Astrocyte (in vitro differentiated cells and primary cell): ENCODE measurements at places on chromosomes 7 and 10.
A peak's percentile ranks its signal among the peaks of the same experiment; 100 is the strongest.

DNA sequence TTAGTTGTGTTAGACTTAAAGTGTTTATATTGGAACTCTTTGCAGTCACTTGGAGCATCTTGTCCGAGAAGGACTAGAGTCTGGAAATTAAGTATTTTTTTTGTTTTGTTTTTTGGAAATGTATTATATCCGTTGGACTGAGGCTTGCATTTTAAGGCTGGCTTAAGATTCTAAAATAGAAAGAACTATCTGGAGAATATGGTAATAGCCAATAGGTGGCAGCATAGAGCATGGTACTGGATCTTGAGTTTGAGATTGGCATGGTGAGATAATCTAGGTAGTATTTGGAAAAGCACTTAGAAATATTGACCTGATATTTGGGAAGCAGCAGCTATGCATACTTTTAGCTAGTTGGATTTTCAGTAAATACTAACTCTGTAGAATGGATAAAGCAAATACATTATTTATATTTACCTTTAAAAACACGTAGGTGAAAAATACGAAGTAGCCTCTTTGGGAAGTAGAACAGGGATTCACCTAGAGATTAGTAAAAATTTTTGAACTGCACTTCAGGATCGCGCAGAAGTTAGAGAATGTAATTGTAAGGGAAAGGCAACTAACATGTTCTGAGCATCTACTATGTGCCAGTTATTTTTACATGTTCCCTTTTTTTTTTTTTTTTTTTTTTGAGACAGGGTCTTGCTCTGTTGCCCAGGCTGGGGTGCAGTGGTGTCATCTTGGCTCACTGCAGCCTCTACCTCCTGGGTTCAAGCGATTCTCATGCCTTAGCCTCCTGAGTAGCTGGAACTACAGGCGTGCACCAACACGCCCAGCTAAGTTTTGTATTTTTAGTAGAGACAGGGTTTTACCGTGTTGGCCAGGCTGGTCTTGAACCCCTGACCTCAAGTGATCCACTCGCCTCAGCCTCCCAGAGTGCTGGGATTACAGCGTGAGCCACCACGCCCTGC lies 78.6 kb downstream of the LCOR start:
- DNase-seq = no peak

DNA sequence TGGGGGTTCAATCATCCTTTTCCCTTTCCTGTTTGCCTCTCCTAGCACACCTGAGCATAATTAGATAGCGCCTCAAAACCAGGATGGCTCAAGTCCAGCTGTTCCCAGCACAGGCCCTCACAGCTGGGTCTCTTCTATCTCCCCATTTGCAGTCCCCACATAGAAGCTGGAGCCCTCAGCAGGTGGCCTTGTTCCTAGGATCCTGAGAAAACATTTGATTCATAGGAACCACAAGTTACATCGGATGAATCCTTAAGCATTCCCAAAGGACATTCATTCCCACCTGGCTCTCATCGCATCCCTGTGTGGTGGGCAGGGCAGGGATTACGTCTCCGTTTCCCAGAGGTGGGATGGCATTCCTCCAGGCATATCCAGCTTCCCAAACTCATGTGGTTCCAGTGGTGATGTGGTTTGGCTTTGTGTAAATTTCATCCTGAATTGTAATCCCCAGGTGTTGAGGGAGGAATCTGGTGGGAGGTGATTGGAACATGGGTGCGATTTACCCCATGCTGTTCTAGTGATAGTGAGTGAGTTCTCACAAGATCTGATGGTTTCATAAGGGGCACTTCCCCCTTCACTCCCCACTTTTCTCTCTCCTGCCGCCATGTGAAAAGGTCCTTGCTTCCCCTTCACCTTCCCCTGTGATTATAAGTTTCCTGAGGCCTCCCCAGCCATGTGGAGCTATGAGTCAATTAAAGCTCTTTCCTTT lies 49.8 kb upstream of the LEP start:
- no peak for DNase-seq

DNA sequence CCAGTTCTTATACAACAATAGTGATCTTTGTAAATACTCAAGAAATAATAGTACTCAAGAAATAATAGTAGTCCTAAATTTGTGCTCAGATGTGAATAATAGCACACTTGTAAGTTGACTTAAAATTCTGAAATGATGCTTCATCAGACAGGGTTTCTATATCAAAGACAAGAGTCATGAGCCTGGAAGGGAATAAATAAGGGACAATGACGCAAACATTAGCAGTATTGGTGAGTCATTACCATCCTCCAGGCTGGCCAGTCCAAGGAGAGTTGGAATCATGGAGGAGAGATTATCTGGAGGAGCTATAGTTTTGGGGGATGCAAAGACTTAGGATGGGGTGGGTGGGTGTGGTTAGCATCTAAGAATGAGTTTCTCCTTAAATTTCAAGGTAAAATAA lies 6.1 kb upstream of the SH3PXD2A start:
- DNase-seq = peak; percentile 70

- DNase-seq = no peak
These were observed 90.1 kb upstream of the DNAAF5 start for GRCh38 chr7:636396-636795.

- DNase-seq = no peak
These were observed 25.8 kb upstream of the GPR37 start for GRCh38 chr7:124791426-124791825.

GRCh38 chr7:81457852-81458522 lies 311.9 kb downstream of the HGF start:
- DNase-seq = peak; percentile 35

DNA sequence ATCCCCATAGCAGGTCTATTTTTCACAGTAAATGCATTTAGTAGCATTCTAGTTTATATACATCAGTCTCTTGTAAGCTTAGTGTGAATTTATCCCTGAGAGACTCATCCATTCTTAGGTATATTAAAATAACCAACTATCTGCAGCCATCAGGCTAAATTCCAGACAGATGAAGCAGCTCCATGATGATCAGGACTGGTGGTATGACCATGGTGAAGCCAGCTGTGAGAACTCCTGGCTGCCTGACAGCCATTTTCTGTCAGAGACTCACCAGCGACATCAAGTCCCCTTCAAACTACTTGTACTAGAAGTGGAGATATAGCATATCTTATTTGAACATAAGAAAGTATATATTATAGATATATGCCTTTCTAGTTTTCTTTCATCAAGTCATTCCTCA lies 70.3 kb upstream of the GSDME start:
- peak; percentile 78 for DNase-seq

- DNase-seq = no peak
These were observed 66.7 kb upstream of the ZNF32 start for GRCh38 chr10:43715334-43715733.

DNA sequence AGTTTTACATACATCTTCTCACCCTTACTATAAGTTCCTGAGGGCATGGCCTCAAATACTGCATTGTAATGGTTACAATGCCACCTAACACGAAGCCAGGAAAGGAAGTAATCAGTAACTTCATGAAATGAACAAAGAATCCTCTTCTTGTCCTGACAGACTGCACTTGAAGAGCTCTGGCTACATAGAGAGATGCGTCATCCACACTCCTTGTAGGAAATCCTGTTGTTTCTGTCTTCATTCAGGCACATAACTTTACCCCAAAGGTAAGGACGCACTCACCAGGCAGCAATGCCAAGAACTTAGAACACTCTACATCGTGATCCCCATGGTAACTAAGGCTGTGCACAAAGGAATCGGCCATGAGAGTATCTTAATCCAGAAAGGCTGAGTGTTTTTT lies 80.3 kb upstream of the ARID5B start:
- peak; percentile 80 for DNase-seq

DNA sequence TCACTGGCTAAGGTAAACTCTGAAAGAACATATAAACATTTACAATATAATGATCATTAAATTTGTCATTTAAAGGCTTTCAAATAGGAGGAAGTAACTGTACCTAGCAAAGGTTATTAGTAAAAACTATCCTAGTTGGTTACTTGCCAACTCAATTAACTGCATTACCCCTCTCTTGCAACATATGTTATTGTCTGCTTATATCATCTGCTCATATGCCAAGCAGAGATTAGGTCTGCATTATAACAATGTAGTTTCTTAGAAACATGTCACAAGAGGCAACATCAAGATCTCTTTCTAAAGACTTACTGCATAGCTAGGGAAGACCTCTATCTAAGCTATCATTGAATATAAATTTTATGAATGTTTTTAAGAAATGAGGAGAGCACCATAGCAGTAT lies 132.5 kb downstream of the RELN start:
- no peak for DNase-seq

DNA sequence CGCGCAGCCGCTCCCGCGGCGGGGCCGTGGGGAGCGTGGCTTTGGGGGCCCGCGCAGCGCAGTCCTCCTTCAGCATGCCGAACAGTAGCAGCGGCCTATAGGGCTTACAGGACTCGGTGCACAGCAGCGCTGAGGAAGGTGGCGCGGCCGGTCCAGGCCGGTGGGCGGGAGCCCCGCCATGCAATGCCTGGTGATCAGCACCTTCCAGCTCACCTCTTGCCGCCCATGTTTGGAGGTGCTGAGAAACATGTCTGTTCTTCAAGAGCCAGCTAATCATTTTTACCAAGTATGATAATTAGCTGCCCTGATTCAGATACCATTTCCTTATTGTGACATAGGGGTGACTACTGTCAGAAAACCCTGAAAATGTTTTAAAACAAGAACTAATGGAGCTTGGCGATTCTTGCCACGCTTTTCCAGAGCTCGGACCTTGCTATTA lies 33.5 kb upstream of the SFTPD start:
- no peak for DNase-seq

- DNase-seq = no peak
These were observed 214.3 kb downstream of the NEBL start for GRCh38 chr10:20682782-20683181.

- DNase-seq = no peak
These were observed 34.6 kb downstream of the KCNMA1 start for GRCh38 chr10:77602913-77603533.

DNA sequence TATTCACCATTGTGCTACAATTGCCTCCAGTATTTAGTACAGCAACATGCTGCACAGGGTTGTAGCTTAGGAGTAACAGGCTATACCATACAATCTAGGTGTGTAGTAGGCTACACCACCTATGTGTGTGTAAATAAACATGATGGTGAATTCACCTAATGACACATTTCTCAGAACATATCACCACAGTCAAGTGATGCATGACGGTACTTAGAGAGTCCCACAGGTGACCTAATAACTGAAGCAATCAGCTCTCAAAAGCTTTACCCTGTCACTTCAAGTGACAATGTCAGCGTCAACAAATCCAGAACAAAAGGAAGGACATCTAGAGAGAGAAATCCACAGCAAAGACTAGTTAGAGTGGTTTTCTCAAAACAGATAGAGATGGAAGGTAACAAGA lies 38.8 kb downstream of the CCNJ start:
- no peak for DNase-seq

- DNase-seq = peak; percentile 43
These were observed 625.7 kb upstream of the ANKRD30A start for GRCh38 chr10:36499693-36500092.

- DNase-seq = no peak
These were observed 68.4 kb downstream of the PPP1R3C start for GRCh38 chr10:91564508-91564907.

- DNase-seq = peak; percentile 61
These were observed 63.9 kb downstream of the PPP1R9A start for GRCh38 chr7:94971051-94971867.

DNA sequence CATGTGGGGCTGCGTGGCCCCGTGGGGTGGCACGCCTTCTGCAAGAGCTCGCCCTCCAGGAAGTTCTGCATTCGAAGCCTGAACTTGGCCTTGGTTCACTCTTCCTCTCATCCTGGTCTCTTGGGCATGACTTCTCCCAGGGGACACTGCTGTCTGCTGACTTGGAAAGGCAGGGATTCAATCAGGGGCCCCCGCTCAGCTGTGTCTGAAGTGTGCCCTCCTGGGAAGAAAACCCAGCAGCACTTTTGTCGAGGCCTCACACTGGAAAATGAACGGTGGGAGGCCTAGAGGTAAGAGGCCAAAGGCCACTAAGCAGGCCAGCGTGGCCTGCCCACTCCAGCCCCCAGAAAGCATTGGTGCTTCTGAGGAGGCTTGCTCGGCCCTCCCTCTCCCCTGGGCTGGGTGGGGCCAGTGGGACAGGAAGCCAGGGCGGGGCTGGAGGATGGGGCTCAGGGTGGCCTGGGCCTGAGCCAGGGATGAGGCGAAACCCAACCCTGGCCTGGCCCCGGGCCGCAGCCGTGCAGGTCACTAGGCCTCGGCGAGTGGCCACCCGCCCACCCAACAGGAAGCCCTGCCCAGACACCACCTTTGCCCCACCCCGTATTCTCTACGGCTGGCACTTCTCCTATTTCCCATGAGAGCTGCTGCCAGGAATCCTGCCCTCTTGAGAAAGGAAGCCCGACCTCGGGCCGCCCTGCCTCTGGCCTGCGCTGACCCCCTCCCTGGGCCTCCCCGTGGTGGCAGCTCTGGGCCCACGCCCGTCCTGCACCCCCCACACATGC lies 81.1 kb downstream of the ZMIZ1 start:
- DNase-seq = no peak

DNA sequence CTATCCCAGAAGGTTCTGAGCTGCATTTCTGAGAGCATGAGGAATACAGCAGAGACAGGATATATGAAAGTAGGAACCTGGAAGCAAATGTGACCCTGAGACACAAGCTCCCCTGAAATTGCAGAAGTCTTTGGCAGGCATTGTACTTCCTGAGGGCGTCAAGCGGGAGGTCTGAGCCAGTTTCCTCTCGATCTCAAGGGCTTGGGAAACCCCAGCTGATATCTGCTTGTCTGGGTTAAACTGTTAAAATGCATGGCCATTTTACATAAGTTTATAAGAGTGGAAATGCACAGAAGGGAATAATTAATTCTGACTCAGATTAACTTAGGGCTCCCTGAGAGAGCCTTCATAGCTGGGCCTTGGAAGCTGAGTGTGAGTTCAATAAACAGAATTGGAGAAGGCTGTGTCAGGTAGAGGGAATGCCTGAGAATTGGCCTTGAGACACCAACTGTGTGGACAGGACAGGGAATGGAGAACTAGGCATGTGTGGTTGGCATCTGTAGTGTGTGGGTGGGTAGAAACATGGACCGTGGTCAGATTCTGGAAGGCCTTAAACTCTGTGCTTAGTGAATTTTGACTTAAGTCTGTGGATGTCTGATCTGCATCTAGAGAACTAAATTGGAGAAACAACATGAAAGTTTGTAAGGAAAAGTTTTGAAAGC lies 53.3 kb downstream of the WIPF3 start:
- no peak for DNase-seq

DNA sequence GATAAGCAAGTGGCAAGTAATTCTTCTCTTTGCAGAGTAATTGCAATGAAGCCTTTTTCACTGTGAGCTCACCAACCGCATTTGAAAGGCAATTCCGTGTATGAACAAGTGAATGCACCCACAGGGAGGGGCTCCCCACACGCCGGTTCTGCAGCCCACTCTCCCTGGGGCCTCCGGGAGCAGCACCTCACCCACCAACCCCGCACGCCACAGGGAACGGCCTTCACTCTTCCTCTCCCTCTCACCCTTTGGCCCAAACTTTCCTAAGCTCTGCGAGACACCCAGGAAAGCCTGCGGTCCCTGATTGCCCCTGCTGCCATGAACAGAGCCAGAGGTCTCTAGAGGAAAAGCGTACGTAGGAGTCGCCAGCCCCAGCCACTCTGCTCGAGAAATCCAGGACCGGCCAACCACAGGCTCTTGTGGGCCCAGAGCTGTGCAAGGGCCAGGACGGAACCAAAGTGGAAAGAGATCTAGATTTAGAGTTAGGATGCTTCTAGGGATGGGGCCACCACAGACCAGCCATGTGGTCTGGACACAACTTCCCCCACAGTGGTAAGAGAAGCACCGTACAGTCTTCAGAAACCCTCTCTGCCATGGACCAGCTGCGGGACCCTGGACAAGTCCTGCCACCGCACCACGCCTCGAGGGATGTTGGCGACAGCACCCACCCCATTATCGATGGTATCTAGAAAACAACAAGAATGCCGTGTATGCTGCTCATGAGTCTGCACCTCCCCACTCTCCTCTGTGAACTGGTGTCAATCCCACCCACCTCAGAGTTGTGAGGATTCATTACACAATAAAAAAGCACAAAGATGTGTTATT lies 3.6 kb downstream of the WDR86 start:
- DNase-seq = no peak
